COR-L47 (cell line): ENCODE measurements at places on chromosomes 16 and 17.

DNA sequence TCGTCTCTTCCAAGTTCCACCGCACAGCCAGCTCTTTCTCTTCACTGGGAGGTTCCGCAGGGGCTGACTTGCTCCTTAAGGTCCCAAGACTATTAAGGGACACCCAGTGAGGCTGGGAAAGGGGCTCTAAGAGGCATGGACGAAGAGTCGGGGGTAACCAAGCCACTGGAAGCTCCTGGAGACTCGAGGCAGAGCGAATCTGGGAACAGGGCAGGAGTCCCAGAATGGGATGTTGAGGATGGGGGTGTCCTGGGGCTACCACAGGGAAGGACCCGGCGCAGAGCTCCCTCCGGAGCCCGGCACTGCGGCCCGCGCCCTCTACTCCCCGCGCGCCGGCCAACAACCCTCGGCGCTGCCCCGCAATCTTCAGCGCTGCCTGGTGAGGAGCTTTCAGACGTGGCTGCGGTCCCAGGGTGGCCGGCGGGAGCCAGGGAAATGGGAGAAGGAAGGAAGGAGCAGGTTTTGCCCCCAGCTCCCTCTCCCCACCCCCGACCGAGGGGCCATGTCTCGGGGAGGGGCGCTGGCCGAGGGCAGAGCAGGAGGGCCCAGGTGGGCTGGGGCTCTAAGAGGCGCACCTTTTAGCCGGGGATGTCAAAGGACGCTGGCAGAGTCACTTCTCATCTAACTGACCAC lies 581 bp downstream of the CHST5 start:
- DNase-seq, result no peak

GRCh38 chr16:55901566-55902217 lies 26.5 kb upstream of the CES5A start:
- no peak for DNase-seq

- no peak for DNase-seq
These were observed 58.5 kb downstream of the KNOP1 start for GRCh38 chr16:19659554-19659953.

DNA sequence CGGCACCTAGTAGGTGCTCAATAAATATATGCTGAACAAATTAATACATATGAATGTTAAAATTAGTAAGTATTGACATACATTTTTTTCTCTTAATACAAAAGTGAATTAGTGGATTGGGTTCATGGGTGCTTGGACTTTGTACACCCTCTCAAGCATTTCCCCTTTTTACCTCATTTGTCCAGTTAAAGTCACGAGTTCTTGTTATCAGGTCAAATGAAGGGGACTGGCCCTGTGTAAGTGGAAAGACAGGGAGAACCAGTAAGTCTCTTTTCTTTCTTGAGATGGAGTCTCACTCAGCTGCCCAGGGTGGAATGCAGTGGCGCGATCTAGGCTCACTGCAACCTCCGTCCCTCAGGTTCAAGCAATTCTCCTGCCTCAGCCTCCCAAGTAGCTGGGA lies 13.7 kb upstream of the RANGRF start:
- no peak for DNase-seq

DNA sequence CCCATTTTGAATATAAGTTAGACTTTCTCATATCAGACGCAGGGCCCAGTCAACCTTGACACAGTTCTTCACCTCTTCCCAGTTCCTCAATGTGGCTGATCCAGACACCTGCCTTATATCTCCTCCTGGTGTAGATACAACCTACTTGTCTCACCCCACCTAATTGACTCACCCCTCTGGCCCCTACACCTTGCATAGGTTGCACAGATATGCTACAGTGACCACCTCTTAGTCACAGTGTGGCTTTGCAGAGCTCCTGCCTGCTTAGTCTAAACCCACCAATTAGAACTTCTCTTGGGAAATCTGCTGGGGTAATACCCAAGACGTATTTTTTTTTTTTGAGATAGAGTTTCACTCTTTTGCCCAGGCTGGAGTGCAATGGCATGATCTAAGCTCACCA lies 16.8 kb downstream of the CHP2 start:
- DNase-seq, result no peak

- DNase-seq, result no peak
These were observed 264.9 kb upstream of the SDK2 start for GRCh38 chr17:73909186-73909585.

- no peak for DNase-seq
These were observed 93.4 kb upstream of the TMEM132E start for GRCh38 chr17:34485999-34486398.

- no peak for DNase-seq
These were observed 1541.7 kb upstream of the CDH8 start for GRCh38 chr16:63577891-63578290.

- DNase-seq, result no peak
These were observed 220.4 kb downstream of the CBLN1 start for GRCh38 chr16:49061137-49061714.

GRCh38 chr17:77782611-77783010 lies 175.9 kb upstream of the TNRC6C start:
- no peak for DNase-seq

GRCh38 chr17:76345377-76345974 lies 8.2 kb downstream of the PRPSAP1 start:
- DNase-seq, result no peak

- DNase-seq, result no peak
These were observed at the start of gene ALOX15 for GRCh38 chr17:4641297-4642195. Gene ALOX15, minus strand, starts transcription at chr17:4641678. Its CDS starts 27 bp downstream, at chr17:4641651.

- DNase-seq, result no peak
These were observed 6.7 kb upstream of the MAP2K6 start for GRCh38 chr17:69407759-69408158.

GRCh38 chr16:11349599-11350276 lies 4.5 kb downstream of the RMI2 start:
- no peak for DNase-seq

GRCh38 chr17:65660947-65661346 lies 99.5 kb upstream of the AXIN2 start:
- DNase-seq, result no peak

GRCh38 chr17:33127706-33128105 lies 136.1 kb downstream of the SPACA3 start:
- no peak for DNase-seq

- DNase-seq, result peak; percentile 9
These were observed 29.4 kb downstream of the C16orf87 start for GRCh38 chr16:46801428-46802049.

GRCh38 chr16:22674832-22675191 lies 139.2 kb upstream of the HS3ST2 start:
- no peak for DNase-seq

GRCh38 chr17:35170968-35171771 lies 23.0 kb downstream of the SLC35G3 start:
- DNase-seq, result no peak

DNA sequence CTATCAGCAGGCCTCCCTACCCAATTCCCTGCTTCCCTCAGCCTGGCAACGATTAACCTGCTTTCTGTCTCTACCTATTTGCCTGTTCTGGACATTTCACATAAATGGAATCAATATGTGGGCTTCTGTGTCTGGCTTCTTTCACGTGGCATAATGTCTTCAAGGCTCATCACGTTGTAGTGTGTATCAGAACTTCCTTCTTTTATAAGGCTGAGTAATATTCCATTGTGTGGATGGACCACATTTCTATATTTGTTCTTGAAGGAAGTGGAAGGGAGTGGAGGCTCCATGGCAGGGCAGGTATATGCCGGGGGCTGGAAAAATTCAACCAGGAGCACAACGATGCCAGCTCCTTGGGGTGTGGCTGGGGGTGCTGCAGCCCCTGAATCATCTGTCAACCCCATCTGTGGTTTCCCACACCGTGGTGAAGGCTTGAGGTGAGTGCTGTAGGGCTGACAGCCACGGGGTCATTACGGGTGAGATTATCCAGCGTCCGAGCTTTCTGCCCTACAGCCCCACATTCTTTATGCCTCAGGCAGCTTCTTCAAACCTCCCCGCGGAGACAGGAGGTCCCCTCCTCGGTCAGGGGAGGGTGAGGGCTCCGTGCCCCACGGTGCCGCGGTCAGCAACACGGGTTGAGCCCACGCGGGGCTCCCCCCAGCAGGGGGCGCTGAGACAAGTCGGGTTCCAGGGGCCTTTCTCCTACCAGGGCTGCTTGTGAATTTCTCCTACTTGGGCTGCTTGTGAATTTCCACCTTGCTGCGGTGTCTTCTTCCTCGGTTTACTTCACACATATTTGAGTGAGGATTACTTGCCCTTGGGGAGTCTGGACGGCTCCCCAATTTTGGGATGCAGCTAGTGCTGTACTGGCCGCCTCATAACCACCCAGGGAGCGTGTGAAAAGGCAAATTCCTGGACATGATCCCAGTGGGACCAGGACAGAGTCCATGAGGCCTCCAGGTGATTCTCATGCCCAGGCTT lies 18.3 kb upstream of the WFIKKN2 start:
- DNase-seq, result no peak

DNA sequence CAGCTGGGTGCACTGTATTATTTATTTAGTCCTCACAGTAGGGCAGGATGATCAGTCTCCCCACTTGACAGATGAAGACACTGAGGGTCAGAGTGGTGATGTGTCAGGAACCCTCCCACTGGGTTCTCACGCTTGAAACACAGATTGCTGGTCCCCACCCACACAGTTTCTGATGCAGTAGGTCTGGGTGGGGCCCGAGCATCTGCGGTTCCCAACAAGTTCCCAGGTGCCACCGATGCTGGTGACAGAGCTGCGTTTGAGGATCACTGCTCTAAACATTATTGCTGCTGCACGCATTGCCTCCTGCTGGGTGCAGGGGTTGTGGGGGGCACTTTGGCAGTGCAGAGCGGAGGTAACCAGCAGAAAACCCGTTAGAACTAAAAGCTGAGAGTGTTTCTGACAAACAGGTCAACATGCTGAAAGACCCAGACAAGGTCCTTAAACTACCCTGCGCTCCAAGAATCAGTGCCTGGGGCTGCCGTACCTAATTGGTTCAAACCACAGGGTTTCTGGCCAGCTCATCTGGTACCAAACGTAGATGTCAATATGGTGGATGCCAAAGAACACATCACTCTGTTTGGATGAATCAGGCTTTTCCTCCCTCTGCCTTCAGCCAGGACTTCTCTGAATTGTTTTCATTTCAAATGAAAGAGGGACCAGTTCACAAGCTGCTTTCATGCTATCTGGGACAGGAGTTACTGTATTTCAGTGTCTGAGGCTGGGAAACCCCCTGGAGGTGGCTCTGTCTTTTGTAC lies 76.0 kb downstream of the ABCC1 start:
- DNase-seq, result no peak

DNA sequence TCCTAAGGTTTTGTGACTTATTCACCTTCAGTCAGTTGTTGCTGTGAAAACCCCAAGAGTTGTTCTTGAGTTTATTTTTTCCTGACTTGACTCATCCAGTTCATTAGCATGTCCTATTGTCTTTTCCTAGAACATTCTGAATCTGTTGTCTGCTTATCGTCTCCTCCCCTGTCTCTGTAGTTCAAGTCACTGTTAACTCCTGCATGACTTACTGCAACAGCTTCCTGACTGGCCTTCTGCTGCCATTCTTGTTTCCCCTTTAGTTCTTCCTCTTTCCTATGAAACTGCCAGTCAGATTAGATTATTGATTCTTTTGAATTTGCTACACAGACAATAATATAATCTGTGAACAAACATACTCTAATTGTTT lies 161.5 kb downstream of the FTO start:
- no peak for DNase-seq

DNA sequence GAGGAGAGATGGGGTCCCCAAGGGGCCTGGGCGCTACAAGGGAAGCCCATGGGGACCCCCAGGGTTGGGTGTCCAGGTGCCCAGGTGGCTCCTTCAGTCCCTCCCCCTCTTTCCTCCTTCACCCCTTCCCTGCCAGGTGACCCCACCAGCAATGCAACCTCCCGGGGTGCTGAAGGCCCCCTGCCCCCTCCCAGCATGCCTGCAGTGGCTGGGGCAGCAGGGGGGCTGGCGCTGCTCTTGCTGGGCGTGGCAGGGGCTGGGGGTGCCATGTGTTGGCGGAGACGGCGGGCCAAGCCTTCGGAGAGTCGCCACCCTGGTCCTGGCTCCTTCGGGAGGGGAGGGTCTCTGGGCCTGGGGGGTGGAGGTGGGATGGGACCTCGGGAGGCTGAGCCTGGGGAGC lies 4.0 kb downstream of the EFNB3 start:
- DNase-seq, result no peak

GRCh38 chr17:62919388-62919787 lies 46.6 kb upstream of the TANC2 start:
- DNase-seq, result no peak

GRCh38 chr17:39132192-39132610 lies 19.2 kb downstream of the PLXDC1 start:
- DNase-seq, result no peak

GRCh38 chr16:71847096-71847495 lies 1.3 kb downstream of the ATXN1L start:
- no peak for DNase-seq

- no peak for DNase-seq
These were observed 465 bp upstream of the PRSS22 start for GRCh38 chr16:2858245-2859025.

DNA sequence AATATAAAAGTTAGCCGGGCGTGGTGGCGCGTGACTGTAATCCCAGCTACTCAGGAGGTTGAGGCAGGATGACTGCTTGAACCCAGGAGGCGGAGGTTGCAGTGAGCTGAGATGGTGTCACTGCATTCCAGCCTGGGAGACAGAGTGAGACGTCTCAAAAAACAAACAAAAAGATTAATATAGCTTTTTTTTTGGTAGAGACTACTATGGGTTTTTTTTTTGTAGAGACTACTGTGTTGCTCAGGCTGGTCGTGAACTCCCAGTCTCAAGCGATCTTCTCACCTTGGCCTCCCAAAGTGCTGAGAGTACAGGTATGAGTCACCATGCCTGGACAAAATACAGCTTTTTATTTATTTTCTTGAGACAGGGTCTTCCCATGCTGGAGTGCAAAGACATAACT lies 20.2 kb downstream of the ZNRF1 start:
- no peak for DNase-seq

GRCh38 chr16:73143576-73144422 lies 95.9 kb upstream of the ZFHX3 start:
- no peak for DNase-seq

- DNase-seq, result no peak
These were observed 49.4 kb downstream of the VAC14 start for GRCh38 chr16:70751593-70751992.

- peak; percentile 63 for DNase-seq
These were observed 80.1 kb downstream of the DNAH17 start for GRCh38 chr17:78497115-78497540.

- DNase-seq, result no peak
These were observed 115.3 kb downstream of the CEP112 start for GRCh38 chr17:66076546-66077190.

- DNase-seq, result no peak
These were observed 130.2 kb downstream of the STXBP4 start for GRCh38 chr17:55098765-55099164.

DNA sequence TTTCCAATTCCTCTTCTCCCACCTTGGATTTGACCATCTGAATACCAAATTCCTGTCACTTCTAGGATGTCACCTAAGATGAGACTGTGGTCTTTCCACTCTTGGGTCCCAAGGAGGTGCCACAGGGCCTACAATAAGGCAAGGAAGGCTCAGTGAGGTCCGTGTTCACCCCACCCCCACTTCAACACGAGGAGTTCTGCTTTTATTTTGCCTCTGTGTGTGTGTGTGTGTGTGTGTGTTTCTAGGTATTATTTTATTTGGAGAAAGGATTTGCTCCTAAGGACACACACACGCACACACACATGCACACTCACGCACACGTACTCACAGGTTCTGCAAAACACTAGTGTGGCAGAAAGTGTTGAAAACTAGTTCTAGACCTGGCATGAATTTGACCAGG lies 24.5 kb upstream of the PHOSPHO1 start:
- no peak for DNase-seq
